LoVo (cell line): ENCODE measurements at places on chromosomes 1 and 21.

DNA sequence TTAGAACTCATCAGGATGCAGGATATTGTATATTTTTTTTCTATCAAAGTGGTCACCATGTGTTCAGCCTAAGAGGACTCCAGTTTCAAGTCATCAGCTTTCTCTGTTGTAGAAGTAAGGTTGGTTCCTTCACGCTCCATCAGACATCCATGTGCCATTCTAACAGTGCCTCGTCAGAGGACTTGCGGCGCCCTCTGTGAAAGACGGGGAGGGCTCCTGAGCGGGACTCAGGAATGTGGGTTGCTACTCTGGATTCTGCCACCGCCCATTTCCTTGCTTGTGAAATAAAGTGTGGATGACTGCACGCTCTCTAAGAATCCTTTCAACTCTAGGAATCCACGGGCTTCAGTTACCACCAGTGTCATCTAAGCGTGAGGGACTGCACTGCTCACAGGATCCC lies 593.5 kb downstream of the KIF26B start:
- DNase-seq, result no peak

DNA sequence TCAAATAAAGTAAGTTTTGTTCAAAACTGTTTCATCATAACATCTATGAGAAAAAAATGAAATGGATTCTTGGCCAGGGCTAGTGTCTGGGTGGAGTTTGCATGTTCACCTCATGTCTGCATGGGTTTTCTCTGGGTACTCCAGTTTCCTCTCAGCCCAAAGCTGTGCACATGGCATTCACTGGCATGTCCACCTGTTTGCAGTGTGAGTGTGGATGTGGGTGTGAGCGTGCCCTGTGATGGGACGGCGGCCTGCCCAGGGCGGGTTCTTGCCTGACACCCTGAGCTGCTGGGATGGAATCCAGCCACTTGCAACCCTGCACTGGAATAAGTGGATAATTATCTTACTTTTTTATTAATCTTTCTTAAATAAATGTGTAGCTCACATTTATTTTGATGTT lies 185.5 kb downstream of the RYR2 start:
- no peak for DNase-seq

GRCh38 chr1:41936107-41936506 lies 17.4 kb upstream of the HIVEP3 start:
- no peak for DNase-seq

GRCh38 chr1:63403386-63403785 lies 36.0 kb downstream of the ALG6 start:
- DNase-seq, result no peak

- peak; percentile 76 for DNase-seq
These were observed 20.2 kb downstream of the NFYC start for GRCh38 chr1:40711465-40712404.

DNA sequence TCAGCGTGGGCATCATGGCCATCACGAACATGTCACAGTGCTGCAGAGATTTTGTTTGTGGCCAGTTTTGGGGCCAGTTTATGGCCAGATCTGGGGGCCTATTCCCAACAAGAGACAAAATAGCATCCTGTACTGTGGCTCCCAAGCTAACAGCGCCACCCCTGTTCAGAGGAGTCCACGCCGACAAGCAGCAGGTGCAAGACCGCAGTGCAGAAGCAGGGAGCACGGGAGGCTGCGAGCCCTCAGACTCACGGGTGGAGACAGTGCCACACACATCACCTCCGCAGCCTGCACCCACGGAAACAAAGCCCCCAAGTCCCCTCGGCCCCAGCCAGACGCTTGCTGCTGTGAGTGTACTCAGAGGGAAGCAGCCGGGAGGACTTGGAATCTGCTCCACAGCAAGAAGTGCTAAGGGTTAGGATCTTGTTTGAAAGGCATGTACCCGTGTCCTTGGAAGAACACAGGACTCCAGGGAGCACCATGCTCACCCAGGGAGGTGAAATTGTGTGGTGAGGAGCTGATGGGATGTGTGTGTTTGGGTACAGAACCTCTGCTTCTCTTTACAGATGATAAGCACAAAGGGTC lies 7.1 kb downstream of the TCP10L start:
- DNase-seq, result peak; percentile 62

- no peak for DNase-seq
These were observed 89.7 kb downstream of the DIRAS3 start for GRCh38 chr1:67960766-67961165.

- no peak for DNase-seq
These were observed 51.8 kb upstream of the TRABD2B start for GRCh38 chr1:48048980-48049379.

DNA sequence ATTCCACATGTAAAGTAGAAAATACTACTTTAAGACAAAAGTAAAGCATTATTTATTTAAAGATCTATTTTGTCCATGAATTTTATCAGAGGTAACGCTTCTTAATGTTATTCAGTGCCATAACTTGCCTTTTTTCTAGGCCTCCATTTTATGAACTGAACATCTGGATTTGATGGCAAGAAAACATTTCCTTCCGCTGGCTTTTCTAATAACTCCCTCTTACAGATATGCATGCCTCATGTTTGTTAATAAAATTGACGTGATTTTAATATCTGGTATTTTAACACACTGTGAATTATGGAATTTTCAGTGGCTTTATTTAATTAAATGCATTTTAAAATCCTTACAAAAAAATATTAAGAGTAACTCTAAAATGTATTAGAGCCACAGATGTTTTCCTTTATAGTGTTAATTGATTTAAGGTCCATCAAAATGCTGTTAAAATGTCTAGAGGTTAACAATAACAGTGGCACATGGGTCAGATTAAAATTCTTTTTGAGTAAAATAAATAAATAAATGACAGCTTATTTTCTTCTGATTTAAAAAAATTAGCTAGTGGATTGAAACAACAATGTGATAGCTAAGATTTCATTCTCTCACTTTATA lies 15.1 kb downstream of the PTPRC start:
- no peak for DNase-seq

DNA sequence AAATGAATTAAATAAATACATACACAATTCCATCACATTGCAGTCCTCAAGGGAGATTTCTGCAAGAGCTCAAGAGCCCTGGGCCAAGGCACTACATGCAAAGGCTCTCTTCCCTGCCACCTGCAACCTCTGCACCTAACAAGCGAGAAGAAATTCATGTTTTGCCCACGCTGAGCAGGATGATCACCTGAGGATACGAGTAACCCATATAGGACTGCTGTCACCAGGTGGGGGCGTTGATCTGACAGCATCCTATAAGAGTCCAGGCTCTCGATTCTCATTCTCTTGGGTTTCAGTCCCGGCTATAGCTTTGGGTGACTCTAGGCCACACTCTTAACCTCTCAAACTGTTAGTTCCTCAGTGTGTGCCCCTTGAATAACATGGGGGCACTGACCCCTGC lies 18.7 kb upstream of the SPOCD1 start:
- DNase-seq, result no peak

DNA sequence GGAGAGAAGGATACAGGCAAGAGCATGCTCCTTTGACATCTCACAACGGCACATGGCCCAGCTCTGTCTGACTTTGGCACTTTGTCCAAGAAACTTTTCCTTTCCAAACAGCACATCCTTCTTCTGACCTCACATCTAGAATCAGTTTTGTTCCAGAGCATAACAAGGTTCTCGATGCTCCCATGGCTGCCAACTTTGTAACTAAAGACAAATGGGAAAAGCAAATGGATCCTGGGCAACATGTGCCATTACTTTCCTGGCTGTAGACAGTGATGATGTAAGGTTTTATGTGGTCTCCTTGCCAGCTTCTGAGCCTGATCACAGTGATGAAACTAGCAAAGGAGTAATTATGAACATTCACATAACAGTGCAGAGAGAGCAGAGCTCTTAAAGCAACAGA lies 171.8 kb upstream of the C1orf87 start:
- DNase-seq, result no peak

DNA sequence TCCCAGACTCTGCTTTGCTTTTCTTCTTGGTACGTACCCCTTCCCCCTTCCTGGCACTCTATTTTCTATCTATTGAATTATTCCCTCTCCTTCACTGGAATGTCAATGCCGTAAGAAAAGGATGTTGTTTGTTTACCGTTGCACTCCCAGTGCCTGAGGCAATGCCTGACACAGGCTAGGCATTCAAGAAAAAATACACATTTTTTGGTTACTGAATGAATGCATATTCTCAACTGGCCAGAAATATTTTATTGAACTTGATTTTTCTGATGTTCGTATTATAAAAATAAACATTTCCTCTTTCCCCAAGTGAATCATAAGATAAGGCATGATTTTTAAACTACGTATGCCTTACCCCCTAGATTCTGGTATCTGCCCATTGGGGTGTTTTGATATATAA lies 41.2 kb downstream of the GNG12 start:
- DNase-seq, result no peak

GRCh38 chr1:117127795-117128194 lies 6.2 kb upstream of the TRIM45 start:
- no peak for DNase-seq

DNA sequence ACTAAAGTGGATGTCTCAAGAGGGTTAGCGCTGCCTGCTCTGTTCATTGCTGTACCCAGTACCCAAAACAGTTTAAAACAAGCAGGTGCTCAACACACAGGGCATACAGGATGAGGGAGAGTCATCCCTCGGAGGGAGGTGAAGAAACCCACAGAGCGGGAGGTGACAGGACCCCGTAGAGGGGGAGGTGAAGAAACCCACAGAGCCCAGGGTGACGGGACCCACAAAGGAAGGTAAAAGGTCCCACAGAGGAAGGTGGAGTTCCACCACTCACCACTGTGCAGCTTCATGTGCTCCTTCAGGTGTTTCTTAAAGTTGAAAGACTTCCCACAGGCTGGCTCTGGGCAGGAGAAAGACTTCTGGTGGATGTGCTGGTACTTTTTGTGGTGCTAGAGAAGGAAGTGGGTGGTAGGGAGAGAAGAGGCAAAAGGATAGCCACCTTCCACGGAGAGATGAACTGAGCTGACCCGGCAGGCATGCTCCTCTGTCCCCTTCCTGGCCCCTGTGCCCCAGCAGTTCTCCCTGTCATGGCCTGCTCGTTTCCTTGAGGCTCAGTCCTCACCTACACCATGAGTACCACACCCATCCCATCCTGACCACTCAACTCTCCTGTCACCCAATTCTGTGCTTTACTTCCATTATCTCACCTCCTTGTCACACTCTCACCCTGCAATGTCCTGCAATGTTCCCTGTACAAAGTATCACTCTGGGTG lies 5.1 kb downstream of the ZNF692 start:
- DNase-seq, result no peak
